ENCODE measurements at places on chromosomes 3 and 15. TPM values are rescaled to one million over a fixed set of nuclear protein-coding genes. Genes with fewer than 3 reads are reported as not detected.

- no peaks in the 10 kb centered on the region for H3K36me3 ChIP-seq
- peaks cover 19% of the 10 kb centered on the region for H3K4me1 ChIP-seq
- no peak overlapping the region for H3K27ac ChIP-seq
- DNase-seq, result peak; percentile 36
- H3K4me3 ChIP-seq, result no peak overlapping the region
These were observed 5.1 kb upstream of the B4GALT4 start for GRCh38 chr3:119245778-119246177.

DISP2 gene
- 3.0 TPM for total RNA-seq

DNA sequence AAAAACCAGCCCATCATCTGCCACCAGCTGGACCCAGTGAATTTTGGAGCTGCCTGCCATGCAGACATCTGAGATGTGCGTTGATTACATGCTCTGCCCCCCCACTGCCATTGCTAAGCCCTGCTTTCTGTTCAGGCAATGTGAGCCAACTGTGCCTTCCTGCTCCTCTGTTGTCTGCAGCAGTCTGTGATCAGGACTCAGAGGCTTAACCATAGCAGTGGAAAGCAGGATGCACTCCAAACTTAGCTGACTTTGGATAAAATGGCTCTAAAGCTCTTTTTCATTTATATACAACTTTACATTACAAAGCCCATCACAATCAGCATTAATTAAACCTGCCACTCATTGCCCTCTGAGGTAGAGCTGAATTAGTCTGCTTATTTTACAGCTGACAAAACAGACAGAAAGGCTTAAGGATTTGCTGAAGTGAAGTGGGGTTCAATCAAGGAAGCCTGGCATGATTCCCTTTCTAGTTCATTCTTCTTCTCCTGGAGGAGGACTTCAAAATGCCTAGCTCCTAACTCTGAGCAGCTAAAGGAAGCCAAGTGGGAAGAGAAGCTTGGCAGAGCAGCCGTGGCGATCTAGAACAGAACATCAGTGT lies 15.7 kb upstream of the RPS27L start:
- no peak overlapping the region for H3K4me3 ChIP-seq
- no peak overlapping the region for H3K27ac ChIP-seq
- H3K27me3 ChIP-seq, result no peaks in the 10 kb centered on the region
- H3K36me3 ChIP-seq, result no peaks in the 10 kb centered on the region
- no peaks in the 10 kb centered on the region for H3K4me1 ChIP-seq

GRCh38 chr15:38263996-38264395 lies 11.4 kb downstream of the SPRED1 start:
- peaks cover 63% of the 10 kb centered on the region for H3K4me1 ChIP-seq
- H3K27me3 ChIP-seq, result no peaks in the 10 kb centered on the region
- DNase-seq, result no peak
- H3K27ac ChIP-seq, result no peak overlapping the region

- H3K4me3 ChIP-seq, result no peak overlapping the region
- H3K4me1 ChIP-seq, result no peaks in the 10 kb centered on the region
- H3K36me3 ChIP-seq, result no peaks in the 10 kb centered on the region
- H3K27ac ChIP-seq, result no peak overlapping the region
- no peak for DNase-seq
These were observed 104.2 kb upstream of the SPRED1 start for GRCh38 chr15:38148471-38148870.

GRCh38 chr15:69692342-69692741 lies 239.7 kb downstream of the RPLP1 start:
- no peak for DNase-seq
- no peak overlapping the region for H3K27ac ChIP-seq
- H3K4me3 ChIP-seq, result no peak overlapping the region
- no peaks in the 10 kb centered on the region for H3K4me1 ChIP-seq
- peaks cover 47% of the 10 kb centered on the region for H3K27me3 ChIP-seq

DNA sequence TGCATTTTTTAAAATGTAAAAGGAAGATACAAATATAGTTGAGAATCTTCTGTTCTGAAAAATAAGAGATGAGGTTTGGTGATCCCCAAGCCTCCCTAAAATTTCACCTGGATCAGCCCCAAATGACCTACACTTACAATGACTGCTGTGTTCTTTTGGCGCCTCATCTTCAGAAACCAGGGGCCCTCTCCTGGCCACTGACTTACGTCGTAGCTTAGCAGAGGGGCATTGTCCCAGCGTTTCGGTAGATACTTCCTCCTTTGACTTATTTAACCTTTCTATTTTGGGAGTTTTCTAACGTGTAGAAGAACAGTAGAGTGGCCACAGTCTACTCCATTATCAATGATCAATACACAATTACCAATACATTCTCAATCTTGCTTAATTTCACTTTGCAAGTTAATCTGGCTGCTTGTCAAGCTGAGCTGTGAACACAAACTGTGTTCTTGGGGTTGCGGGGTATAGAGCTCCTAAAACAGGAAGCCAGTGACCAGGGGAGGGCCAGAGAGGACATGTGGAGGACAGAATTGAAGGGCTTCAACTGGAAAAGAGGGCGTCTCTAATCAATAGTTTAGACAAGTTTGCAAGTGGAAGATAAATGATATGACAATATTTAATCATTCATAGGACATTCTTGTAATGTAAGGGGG lies 419.5 kb downstream of the LPP start:
- H3K27ac ChIP-seq, result no peak overlapping the region
- H3K36me3 ChIP-seq, result no peaks in the 10 kb centered on the region
- peaks cover 56% of the 10 kb centered on the region for H3K4me1 ChIP-seq
- H3K27me3 ChIP-seq, result no peaks in the 10 kb centered on the region
- no peak overlapping the region for H3K4me3 ChIP-seq
